ENCODE measurements at places on chromosomes 12 and 14.

- no peak for DNase-seq
Observed at GRCh38 chr14:64225151-64225757, 68.9 kb downstream of the ESR2 start.

DNA sequence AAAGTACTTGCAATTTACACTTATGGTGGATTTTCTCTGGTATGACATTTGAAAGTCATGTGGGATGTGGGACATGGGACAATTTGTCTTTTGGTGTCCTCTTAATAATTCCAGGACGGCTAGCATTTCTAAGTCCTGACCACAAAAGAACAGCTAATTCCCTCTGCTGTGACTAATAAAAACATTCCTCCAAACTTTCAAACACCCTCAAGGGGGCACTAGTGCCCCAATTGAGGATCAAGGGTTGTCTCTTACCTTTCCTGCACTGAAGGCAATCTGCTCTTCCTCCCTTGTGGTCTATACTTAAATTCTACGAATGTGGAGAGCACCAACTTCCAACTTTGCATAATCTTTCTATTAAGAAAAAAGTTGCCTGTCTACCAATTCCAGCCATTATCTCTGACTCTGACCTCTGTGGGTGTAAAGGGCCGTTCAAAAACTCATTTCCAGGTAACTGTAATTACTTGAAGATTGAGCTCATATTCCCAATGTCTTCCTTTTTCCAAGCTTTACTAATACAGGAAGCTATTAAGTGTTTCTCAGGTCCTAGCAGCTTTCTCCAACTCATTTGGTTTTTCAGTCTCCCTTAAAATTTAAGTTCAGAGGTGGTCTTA lies 210.2 kb downstream of the PTPRO start:
- DNase-seq = peak; percentile 20

DNA sequence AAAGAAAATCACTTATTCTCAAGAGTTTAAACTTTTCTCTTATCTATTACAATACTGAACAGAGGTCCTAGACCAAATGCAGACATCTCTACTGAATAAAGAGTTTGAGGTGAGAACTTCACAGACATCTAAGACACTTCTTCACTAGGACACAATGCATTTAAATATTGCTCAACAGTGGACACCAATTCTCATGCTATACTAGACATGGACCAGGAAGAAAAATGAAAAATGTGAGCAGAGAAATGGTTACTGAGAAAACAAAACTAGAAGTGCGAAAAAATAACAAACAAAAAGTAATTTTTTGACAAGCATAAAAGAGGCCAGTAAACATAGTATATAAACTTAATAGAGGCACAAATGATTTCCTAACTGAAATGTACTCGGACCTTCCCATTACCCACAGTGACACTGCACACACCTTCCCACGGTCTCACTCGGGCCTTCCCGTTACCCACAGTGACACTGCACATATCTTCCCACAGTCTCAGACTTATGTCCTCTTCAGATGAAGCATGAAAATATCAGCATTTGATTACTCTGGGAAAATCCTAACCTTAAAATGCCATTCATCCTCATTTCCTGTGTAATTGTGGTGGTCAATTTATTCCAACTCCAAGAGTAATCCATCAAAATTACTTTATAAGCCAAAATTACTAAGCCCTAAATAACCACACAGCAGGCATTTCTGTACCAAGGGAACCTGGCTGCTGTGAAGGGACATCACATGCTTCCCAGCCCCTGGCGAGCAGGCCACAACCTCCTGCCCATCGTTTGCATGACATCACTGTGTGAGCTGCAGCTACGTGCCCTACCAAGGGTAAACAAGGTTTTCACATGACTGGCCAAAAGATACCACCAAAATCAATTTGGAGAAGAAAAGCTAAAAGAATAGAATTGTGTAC lies 6.4 kb downstream of the SLC15A4 start:
- no peak for DNase-seq

DNA sequence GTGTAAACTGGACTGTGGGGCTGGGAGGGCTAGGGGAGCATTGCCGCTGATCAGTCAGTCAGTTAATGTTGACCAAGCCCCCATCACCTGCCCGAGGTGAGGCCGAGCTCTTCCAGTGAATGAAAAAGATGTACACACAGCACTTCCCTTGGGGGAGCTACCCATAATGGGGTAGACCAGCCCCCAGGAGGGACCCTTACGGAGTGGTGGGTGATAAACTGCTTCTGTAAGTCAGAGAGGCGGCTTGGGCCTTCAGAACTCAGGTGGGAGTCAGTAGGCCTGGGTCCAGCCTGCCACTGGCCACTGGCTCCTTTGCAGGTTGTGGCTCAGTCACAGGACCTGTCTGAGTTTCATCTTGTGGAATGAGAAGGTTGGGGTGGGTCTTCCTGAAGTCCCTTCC lies 43.5 kb downstream of the TSPAN9 start:
- DNase-seq = no peak

GRCh38 chr12:38785381-38785780 lies 120.0 kb downstream of the CPNE8 start:
- no peak for DNase-seq
